Naive thymus-derived CD4-positive, alpha-beta T cell (primary cell): ENCODE measurements at places on chromosomes 2 and 18.

GRCh38 chr2:283996-284794 lies 3.7 kb downstream of the ALKAL2 start:
- no peaks in the 10 kb centered on the region for H3K27me3 ChIP-seq
- H3K4me3 ChIP-seq, result no peak overlapping the region
- no peak for DNase-seq
- H3K27ac ChIP-seq, result no peak overlapping the region
- peaks cover 9% of the 10 kb centered on the region for H3K36me3 ChIP-seq

- H3K27me3 ChIP-seq, result no peaks in the 10 kb centered on the region
- no peaks in the 10 kb centered on the region for H3K36me3 ChIP-seq
- H3K4me1 ChIP-seq, result no peaks in the 10 kb centered on the region
- no peak for DNase-seq
These were observed 373.4 kb downstream of the LPIN1 start for GRCh38 chr2:12119841-12120240.

GRCh38 chr2:88212251-88212790 lies 42.2 kb downstream of the THNSL2 start:
- no peak overlapping the region for H3K27ac ChIP-seq
- H3K36me3 ChIP-seq, result no peaks in the 10 kb centered on the region
- H3K4me3 ChIP-seq, result no peak overlapping the region
- H3K27me3 ChIP-seq, result no peaks in the 10 kb centered on the region

GRCh38 chr2:100397976-100398375 lies 19.5 kb downstream of the CHST10 start:
- H3K27ac ChIP-seq, result no peak overlapping the region
- H3K4me1 ChIP-seq, result no peaks in the 10 kb centered on the region

- H3K4me3 ChIP-seq, result no peak overlapping the region
- no peaks in the 10 kb centered on the region for H3K36me3 ChIP-seq
- H3K27ac ChIP-seq, result no peak overlapping the region
- H3K4me1 ChIP-seq, result no peaks in the 10 kb centered on the region
These were observed 85.7 kb downstream of the COBLL1 start for GRCh38 chr2:164755952-164756351.

DNA sequence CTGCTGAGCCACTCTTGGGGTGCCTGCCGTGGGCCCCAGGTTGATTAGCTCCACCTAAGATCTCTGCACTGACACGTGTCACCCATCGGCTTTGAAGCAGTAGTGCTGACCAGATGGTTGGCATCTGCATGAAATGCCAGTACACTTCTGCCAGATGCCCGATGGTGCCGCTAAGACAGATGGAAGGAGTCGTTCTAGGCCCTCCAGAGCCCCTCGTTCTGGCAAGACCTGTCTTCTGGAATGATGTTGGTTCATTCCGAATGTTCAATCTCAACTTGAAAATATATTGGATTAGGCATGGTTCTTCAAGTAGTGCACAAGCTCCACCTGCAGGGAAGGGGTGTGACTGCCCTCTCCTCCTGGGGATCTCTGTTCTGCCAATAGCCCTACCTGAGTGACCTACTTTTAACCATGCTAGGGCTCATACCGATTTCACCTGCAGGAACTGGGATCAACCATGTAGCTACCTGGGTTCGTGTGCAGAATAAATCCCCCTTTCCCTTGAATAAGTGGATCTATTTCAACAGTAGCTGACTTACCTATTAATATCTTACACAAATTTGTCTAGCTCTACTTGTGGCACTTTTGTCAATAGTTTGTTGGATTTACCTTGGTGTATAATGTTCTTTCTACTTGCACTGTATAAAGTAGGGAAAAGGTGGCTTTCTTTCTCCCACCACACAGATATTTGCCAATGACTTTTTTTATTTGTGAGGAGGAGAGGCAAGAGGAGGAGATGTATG lies 342.6 kb downstream of the CTNNA2 start:
- no peaks in the 10 kb centered on the region for H3K36me3 ChIP-seq
- no peak for DNase-seq
- no peaks in the 10 kb centered on the region for H3K27me3 ChIP-seq
- H3K27ac ChIP-seq, result no peak overlapping the region
- H3K4me3 ChIP-seq, result no peak overlapping the region

DNA sequence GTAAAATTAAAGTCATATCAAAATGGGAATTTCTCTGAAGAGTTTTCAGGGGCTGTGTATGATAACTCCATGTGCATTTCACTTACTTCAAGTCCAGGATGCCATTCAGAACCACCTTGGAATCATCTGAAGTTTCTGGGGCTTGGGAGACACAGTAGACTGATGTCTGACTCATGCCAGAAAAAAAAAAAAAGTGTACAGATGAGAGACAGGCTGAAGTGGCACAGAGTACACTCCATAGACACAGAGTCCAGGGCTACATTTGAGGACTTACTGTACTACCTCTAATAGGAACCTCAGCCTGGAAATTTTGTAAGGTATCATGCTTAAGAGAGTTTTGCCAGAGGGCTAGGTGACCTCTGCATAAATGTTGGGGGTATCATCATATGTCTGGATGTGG lies 92.0 kb downstream of the SS18 start:
- no peaks in the 10 kb centered on the region for H3K4me1 ChIP-seq
- H3K4me3 ChIP-seq, result no peak overlapping the region
- no peaks in the 10 kb centered on the region for H3K27me3 ChIP-seq
- no peak for DNase-seq
- H3K27ac ChIP-seq, result no peak overlapping the region

DNA sequence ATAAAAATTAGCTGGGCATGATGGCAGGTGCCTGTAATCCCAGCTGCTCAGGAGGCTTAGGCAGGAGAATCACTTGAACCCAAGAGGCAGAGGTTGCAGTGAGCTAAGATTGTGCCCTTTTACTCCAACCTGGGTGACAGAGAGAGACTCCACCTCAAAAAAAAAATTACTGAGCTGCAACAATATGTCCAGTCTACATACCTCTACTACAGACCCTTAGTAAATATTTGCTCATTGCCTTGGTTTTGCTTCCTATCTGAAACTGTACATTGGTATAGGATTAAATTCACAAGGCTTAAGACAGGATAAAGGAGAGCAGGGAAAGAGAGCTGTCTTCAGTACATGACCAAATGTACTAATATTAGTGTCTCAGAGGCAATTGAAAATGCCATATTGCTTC lies 8.1 kb upstream of the MGAT4A start:
- H3K27me3 ChIP-seq, result no peaks in the 10 kb centered on the region
- H3K27ac ChIP-seq, result no peak overlapping the region
- DNase-seq, result no peak
- H3K36me3 ChIP-seq, result no peaks in the 10 kb centered on the region

GRCh38 chr2:3294069-3294468 lies 83.5 kb downstream of the EIPR1 start:
- H3K36me3 ChIP-seq, result no peaks in the 10 kb centered on the region
- H3K4me1 ChIP-seq, result no peaks in the 10 kb centered on the region
- no peak overlapping the region for H3K4me3 ChIP-seq
- no peak for DNase-seq

DNA sequence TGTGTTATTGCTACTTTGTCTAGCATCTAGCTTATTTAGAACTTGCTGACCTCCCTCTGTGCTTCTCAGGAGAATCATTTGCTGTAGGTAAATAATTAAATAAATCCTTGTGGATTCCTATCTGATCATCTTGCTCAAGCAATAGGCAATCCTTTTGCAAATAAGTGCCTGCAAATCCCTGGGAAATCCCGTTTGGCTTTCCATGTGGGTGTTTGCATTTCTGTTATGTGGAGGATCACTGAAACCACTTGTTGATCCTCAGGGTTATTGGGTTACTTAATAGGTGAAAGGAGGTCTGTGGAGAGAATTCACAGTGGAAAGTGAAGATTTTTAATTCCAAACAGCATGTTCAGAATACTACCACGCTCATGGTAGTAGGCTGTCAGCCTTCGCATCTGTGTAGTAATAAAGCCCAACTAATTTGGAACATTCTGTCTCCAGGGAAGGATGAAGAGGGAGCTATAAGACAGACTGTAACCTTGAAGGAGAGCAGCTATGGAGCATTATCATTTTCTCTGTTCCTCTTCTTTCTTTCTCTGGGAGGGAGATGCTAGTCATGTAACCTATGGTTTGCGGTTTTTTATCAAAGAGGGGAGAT lies 72.5 kb downstream of the GULP1 start:
- no peak overlapping the region for H3K4me3 ChIP-seq
- no peaks in the 10 kb centered on the region for H3K27me3 ChIP-seq
- H3K4me1 ChIP-seq, result no peaks in the 10 kb centered on the region
- no peak for DNase-seq

DNA sequence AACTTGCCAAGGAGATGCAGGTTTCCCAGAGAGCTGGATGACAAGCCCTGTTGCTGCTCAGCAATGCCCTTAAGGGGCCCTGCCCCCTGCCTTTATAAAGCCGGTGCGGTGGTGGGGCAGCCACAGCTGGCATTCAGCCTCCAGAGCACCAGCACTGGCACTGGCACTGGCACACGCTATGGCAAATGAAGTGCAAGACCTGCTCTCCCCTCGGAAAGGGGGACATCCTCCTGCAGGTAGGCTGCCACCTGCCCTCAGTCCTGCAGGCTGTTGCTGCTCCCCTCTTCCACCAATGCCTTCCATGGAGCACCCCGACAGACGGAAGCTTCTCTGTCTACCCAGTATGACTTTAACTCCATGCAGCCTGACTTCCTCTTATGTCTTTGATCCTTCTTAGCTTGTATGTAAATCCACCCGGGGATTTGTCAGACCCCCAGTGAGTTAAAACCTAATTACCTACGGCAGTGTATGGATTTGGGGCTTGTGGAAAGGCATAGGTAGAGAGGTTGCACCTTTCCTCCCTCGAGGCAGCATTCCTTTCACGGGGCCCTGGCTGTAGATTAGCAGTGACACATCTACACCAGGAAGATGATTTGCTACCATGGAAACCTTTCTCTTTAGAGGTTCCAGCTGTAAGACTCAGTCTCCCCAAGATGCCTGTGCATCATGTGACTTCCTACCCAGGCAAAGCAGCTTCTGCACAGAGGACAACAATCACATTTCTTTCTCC lies at the start of gene DAPL1:
DAPL1 (plus strand) TSS at position 123 of the 730 bp plus-strand sequence; CDS start at position 179, 56 bp downstream.
- DNase-seq, result no peak
- no peak within 1 kb of the TSS for H3K27ac ChIP-seq
- no peaks in the 10 kb centered on the region for H3K27me3 ChIP-seq
- H3K4me1 ChIP-seq, result no peaks in the 10 kb centered on the region
- no peaks in the 10 kb centered on the region for H3K36me3 ChIP-seq

- H3K27me3 ChIP-seq, result no peaks in the 10 kb centered on the region
- H3K36me3 ChIP-seq, result no peaks in the 10 kb centered on the region
- H3K4me3 ChIP-seq, result no peak overlapping the region
- no peaks in the 10 kb centered on the region for H3K4me1 ChIP-seq
- no peak for DNase-seq
- no peak overlapping the region for H3K27ac ChIP-seq
These were observed 63.9 kb downstream of the CCDC148 start for GRCh38 chr2:158392687-158393086.

DNA sequence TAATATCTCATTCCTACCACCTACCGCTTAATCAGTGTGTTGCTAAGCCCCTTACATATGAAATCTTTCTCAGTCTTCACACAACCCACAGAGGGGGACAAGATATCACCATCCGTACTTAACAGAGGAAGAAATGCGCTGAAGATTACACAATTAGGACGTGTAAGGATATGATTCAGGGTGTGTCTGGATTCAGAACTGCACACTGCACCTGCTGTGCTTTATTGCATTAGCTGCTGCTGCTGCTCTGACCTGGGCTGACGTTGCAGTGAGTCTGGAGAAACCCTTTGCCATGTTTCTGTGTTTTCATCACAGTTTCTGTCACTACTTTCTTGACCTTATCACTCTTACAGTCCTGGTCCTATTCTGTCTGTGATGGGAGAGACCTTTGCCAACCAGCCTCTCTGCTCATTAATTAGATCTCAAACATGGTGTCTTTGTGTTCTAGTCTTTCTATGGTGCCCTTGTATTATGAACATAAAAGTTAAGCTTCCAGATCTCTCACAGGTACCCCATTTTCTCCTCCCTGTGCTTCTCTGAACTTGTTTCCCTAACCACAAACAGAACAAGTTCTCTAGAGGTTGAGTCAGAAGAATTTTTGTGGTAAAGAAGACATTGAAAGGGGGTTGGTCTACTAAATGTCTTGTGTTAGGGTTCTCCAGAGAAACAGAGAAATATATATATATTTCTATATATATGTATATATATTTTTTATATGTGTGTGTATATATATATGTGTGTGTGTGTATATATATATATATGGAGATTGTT lies 92.9 kb upstream of the CYP1B1 start:
- H3K4me3 ChIP-seq, result no peak overlapping the region
- no peaks in the 10 kb centered on the region for H3K36me3 ChIP-seq
- H3K27ac ChIP-seq, result no peak overlapping the region
- H3K4me1 ChIP-seq, result no peaks in the 10 kb centered on the region
- no peaks in the 10 kb centered on the region for H3K27me3 ChIP-seq
- no peak for DNase-seq

DNA sequence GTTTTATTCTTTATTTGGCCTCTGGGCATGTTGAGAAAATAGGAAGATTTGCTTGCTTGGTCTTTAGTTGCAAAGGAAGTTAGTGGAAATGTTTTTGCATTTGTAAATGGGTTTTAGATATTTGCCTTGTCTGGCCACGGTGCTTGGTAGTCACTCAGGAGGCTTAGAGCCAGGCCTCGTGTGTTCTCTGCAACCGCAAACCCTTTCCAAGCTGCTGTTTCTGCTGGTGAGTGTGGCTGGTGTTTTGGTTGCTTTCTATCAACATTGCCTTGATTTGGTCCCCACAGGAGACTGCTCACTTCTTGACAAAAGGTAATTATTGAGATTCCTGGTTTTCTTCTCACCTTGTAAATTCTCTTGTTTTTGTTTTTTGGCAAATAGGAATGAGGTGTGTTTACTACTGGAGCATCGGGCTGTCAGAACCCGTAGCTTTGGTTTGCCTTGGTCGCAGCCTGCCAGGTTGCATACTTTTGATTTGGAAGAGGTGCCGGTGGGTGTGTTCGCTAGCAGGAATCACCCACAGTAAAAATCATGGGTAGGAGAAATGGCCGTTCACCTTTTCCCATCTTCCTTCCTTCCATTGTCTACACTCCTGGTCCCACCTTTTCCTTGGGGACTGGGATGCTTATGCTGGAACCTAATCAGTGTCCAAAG lies 15.8 kb downstream of the ASAP2 start:
- no peak for DNase-seq
- H3K4me1 ChIP-seq, result no peaks in the 10 kb centered on the region

- H3K4me1 ChIP-seq, result no peaks in the 10 kb centered on the region
- H3K27ac ChIP-seq, result no peak overlapping the region
These were observed 335.6 kb upstream of the SALL3 start for GRCh38 chr18:78643981-78644380.
